NCI-H69 (cell line): ENCODE measurements at places on chromosomes 6 and 20.

DNA sequence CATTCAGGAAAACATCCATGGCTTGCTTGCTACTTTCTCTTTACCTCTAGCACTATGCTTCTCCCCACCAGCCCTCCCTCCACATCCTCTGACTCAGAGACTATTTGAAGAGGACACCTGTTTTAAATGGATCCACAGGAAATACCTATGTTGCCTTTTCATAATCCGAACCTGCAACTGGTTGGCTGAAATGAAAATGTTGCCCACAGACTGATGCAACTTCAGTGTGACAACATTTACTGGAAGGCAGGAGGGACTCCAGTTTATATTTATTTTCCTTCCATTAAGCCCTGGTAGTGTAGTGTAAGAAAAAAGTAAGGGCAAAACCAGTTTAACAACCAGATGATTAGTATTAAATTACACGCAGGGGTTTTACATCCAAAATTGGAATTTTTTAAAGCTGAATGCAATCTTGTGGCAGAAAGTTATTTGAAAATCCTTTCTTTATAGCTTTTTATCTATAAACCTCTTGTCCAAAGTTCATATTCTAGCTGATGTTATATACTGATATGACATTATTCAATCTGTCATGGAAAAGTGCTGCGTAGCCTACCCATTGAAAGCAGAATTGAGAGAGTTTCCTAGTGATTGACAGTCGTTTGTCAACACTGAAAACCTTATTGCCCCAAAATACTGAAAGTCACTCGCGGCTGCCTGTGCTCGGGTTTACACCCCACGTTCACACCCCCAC, 881 bp upstream of the AIG1 start:
- DNase-seq: peak; percentile 19

DNA sequence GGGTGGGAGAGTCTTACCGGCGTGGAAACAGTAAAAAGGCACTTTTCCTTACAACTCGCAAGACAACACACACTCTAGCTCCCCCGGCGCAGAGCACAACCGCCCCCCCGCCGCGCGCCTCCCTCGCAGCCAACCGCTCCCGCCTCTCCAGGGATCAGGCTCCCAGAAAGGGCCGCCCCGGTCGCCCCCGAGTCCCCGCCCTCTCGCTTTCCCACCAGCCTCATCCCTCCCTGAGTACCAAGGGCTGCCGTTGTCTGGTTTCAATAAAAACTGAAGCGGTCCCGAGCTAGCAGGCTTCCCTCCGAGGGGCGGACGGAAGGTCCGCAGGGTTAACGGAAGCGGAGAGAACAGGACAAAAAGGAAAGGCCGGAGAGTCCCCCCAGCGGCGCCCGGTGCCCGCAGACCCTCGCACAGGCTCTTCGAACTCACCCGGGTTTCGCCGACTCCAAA, 804 bp downstream of the ELOVL5 start:
- DNase-seq: peak; percentile 86

DNA sequence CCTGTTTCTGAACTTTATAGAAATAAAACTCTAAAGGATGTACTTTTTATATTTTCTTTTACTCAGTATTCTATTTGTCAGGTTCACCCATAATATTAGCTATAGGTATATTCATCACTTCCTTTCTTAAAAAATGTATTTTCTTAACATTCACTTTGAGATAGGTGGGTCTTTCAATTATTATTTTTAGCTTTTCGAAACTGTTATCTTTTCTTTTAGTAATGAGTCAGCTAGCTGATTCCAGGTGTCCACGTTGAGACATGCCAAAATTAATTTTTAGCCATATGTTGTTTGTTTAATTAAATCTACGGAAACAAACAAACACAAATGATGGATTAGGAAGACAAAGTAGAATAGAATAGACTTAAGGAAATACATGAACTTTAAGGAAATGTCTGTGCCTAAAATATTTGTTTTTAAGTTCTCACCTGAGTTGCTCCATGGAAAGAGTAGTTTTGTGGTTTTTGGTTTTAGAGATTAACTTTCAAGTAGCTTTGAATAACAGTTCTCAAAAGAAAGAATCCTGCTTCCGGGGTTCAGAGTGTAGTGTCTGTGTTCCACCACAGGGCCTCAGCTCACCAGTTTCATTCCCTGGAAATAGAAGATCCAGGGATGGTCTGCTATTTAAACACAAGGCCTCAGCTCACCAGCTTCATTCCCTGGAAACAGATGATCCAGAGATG, 435.0 kb downstream of the HAO1 start:
- DNase-seq: no peak

- no peak for DNase-seq
These were observed 32.3 kb upstream of the F13A1 start for GRCh38 chr6:6352772-6353171.

- no peak for DNase-seq
These were observed 61.5 kb downstream of the YTHDF1 start for GRCh38 chr20:63154395-63154794.

GRCh38 chr6:24910331-24910960, 25.3 kb downstream of the RIPOR2 start:
- DNase-seq: peak; percentile 85

GRCh38 chr6:63272397-63272796, 47.4 kb downstream of the LGSN start:
- DNase-seq: peak; percentile 40

- DNase-seq: no peak
These were observed 82.2 kb upstream of the NRSN1 start for GRCh38 chr6:24043848-24044247.

DNA sequence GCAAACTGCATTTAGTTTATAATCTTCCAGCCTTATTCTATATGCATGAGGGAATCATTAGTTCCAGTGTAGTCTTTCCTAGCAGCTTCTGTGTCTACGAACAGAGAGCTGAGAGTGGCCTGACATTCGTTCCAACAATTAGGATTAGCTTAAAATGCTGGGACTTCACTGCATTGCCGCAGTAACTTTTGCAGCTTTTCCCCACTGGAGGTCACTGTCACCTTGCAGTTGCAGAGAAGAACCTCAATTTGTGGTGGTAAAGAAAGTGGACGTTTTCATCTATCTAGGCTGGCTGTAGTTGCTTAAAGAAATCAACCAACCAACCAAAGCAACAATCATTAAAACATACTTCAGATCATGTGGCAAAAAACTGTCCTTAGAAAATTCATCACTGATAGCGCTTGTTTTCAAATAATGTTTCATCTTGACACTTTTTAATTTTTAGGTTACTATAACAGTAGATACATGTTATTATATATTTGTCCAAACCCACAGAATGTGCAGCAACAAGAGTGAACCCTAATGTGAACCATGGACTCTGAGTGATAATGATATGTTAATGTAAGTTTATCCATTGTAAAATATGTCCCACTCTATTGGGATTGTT, 12.2 kb downstream of the MYLK4 start:
- peak; percentile 69 for DNase-seq

- no peak for DNase-seq
These were observed 6.5 kb upstream of the ZSWIM1 start for GRCh38 chr20:45874576-45874975.

GRCh38 chr6:14470671-14471070, 353.1 kb downstream of the CD83 start:
- DNase-seq: no peak

- peak; percentile 2 for DNase-seq
These were observed 263.4 kb downstream of the BMP7 start for GRCh38 chr20:57003012-57003411.

- DNase-seq: no peak
These were observed 7.6 kb downstream of the PRND start for GRCh38 chr20:4729265-4729664.

GRCh38 chr6:121522265-121522664, 86.8 kb downstream of the GJA1 start:
- no peak for DNase-seq

DNA sequence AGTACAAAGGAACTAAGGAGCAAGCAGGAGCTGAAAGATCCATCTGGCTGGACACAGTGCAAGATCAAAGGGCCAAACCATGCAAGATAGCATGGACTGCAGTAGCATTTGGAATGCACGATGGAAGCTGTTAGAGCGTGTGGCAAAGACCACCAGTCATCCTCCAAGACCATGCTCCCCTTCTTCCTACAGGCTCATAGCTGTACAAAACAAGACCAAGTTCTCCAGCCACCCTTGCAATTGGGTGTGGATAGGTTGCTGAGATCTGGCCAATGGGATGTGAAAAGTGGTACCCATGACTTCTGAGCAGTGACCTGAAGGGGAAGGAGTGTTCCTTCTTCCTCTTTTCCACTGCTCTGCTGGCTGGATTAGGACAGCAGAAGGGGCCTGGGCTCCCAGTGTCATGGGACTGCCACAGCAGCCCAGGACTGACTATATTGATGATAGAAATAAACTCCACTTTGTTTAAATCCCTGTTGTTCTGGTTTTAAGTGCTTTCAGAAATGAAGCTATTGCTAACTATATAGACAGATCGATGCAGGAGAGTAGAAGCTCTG, 64.9 kb downstream of the SLC22A23 start:
- DNase-seq: no peak

- peak; percentile 20 for DNase-seq
These were observed 1.1 kb downstream of the TBP start for GRCh38 chr6:170555305-170555704.

DNA sequence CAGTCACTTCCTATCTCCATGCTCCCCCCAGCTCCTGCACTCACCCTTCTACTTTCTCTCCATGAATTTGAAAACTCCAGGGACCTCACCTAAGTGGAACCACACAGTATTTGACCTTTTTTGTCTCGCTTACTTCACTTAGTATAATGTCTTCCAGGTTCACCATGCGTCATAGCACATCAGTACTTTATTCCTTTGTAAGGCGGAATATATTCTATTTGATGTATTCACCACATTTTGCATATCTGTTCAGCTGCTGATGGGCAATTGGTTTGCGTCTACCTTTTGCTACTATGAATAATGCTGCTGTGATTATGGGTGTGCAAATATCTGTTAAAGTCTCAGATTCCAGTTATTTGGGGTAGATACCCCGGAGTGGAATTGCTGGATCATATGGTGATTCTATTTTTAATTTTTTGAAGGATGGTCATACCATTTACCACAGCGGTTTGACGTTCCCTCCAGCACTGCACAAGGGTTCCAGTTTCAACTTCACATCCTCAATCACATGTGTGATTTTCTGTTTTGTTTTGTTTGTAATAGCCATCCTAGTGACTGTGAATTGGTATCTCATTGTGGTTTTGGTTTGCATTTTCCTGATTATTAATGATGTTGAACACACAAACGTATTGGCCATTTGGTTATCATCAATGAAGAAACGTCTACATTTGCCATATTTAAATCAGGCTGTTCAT, 20.3 kb upstream of the SYNDIG1 start:
- DNase-seq: no peak

GRCh38 chr20:36496707-36497669, 44.3 kb upstream of the MYL9 start:
- no peak for DNase-seq

GRCh38 chr6:168219804-168220203, 99.8 kb downstream of the DACT2 start:
- no peak for DNase-seq

GRCh38 chr6:139376604-139377218, 2.3 kb upstream of the CITED2 start:
- DNase-seq: peak; percentile 37

DNA sequence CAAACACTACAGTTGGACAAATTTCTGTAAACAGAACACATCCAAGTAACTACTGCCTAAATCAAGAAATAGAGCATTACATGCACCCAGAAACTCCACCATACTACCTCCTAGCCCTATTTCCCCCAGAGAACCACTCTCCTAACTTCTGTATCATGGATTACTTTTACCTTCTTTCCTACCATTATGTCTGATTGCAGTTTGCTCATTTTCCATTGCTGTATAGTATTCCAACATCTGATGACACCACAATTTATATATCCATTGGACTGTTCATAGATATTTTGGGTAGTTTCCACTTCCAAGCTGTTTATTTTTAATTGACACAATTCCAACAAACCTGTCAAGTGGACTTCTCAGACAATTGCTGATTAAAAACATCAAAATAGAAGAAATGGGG, 271.1 kb downstream of the CDC5L start:
- no peak for DNase-seq

DNA sequence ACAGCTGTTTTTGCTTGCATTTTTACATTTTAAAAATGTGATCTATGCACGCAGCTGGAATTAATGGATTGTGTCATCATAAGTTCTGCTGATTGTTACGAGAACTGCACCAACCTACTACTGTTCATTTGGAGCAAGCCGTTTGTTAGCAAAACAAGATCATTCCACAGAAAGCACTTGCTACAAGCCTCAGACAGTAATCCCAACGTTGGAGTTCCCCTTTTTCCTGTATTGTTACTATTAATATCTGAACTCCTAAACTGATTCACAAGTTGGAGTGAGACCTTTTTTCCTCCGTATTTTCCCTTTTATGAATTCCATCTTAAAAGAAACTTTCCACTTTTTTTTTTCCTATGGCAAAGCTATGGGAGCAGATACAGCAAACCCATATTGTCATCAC, 3.5 kb downstream of the TENT5A start:
- peak; percentile 16 for DNase-seq

GRCh38 chr20:41167118-41167470, 29.8 kb downstream of the PLCG1 start:
- DNase-seq: no peak

DNA sequence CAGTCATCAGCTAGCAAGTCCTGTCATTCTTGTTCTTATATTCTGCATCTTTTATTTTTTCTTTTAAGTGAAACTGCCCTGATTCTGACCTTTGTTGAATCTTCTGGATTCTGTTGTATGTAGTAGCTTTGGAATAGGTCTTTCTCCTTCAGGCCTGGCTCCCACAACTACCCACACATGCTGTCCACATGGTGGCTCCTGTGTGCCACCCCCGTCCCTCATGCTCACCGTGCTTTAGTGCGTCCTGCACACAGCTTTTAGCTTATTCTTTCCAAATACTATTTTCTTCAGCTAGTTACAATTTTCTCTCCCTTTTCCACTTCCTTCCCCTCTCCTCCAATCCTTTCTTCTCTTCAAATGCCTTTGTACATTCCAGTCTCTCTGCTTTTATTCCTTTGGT, 61.8 kb downstream of the CTNNBL1 start:
- DNase-seq: peak; percentile 9

DNA sequence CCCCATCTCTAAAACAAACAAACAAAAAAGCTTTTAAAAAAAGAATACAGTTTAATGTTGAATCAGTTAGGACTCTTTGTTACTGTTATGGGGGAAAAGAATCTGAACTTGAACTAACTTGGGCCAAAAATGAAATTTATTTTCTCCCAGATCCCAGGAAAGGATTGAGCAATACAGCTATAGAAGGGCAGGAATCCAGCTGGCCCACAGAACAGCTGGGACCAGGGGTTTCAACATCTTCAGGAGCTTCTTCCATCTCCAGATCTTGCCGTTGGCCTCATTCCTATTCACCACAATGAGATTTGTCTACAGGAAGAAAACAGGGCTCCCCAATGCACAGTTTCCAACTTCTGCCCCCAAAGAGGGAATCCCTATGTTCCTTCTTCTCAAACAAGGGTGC, 43.2 kb upstream of the AKAP12 start:
- DNase-seq: no peak
